ENCODE measurements at places on chromosomes 12 and 14.

GRCh38 chr12:52164624-52165023 is 27.2 kb downstream of the KRT80 start:
- no peak for DNase-seq

DNA sequence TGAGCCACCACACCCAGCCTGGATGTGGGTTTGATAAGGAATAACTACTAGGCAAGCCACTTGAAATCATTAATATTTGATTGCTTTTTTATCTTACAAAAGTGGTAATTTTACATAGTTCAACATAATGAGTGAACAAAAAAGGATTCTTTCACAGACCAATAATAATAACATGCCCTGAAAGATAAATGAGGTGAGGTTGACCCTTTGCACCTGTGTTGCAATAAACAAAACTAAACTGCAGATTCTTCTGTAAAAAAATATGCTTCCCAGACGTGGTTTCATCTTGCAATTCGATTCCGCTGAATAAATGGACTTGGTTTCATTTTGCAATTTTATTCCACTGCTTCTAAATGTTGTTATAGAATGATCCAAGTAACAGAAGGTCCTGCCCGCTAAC is 1514.9 kb upstream of the TMEM132C start:
- no peak for DNase-seq

GRCh38 chr14:38254571-38255407 is 1.1 kb downstream of the CLEC14A start:
- DNase-seq = no peak

DNA sequence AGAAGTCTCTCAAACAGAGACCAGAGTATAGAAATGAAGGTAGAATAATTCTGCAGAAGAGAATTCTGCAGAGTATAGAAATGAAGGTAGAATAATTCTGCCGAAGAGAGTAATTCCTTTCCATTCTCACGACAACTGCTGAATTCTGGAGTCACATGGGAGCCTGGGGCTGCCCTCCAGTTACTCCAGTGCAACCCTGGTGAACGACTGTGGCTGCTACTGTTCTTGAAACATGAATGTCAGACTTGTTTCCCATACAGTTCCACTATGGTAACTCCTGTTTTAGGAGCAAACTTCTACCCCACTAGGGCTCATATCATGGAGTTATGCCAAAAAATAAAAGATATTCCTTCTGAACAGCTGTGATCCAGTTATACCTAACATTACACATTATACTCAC is 164.4 kb downstream of the KICS2 start:
- no peak for DNase-seq

DNA sequence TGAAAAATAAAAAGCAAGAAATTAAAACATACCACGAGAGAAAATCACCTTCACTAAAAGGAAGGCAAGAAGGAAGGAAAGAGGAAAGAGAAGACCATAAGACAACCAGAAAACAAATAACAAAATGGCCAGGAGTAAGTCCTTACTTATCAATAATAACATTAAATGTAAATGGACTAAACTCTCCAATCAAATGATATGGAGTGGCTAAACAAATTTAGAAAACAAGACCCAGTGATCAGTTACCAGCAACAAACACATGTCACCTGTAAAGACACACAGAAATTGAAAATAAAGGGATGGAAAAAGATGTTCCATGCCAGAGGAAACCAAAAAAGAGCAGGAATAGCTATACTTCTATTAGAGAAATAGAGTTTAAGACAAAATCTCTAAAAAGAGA is 85.0 kb upstream of the SLC38A4 start:
- no peak for DNase-seq

GRCh38 chr14:50603565-50603964 is 43.6 kb downstream of the ATL1 start:
- no peak for DNase-seq

GRCh38 chr12:62604871-62605270 is 138.2 kb downstream of the MON2 start:
- no peak for DNase-seq

GRCh38 chr12:75634244-75635222 is 123.1 kb upstream of the KRR1 start:
- DNase-seq = no peak

All from activated CD8-positive, alpha-beta T cell treated with anti-CD3 and anti-CD28 coated beads, Interleukin-2, amount 10 ng/mL, durations not matched to agents 7 days and 5 days (primary cell).